ENCODE measurements at places on chromosomes 13 and 19.

DNA sequence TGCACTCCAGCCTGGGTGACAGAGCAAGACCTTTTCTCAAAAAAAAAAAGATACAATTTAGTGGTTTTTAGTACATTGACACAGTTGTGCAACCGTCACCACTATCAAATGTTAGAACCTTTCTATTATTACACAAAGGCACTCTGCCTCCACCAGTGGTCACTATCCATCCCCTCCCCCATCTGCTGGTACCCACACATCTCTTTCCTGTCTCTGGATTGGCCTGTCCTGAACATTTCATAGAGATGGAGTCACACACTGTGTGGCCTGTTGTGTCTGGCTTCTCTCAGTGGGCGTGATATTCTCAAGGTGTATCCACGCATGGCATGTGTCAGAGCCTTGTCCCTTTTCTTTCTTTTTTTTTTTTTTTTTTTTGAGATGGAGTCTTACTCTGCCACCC is 11.2 kb downstream of the KDM4B start:
- no peak for DNase-seq

- no peak for DNase-seq
Observed at GRCh38 chr13:93774506-93774905, 547.9 kb downstream of the GPC6 start.

GRCh38 chr19:34997071-34997617 is 3.0 kb upstream of the GRAMD1A start:
- no peak for DNase-seq

DNA sequence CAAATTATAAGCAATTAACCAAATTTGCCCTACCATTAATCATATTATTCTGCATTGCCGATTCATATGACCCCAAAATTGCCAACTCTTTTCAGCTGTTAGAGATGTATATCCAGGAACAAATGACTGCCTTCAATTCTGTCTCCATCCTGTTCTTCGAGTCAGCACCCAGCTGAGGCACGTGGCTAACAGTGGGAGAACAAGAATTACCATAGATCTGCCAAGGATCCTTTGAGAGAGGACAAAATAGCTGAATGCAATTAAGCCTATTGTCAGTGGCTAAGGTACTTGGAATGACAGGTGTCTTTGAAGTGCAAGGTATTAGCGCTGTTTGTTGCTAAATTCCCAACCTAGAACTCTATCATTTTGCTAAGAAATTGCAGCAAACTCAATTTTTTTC is 426.1 kb downstream of the TSHZ3 start:
- DNase-seq, result no peak

DNA sequence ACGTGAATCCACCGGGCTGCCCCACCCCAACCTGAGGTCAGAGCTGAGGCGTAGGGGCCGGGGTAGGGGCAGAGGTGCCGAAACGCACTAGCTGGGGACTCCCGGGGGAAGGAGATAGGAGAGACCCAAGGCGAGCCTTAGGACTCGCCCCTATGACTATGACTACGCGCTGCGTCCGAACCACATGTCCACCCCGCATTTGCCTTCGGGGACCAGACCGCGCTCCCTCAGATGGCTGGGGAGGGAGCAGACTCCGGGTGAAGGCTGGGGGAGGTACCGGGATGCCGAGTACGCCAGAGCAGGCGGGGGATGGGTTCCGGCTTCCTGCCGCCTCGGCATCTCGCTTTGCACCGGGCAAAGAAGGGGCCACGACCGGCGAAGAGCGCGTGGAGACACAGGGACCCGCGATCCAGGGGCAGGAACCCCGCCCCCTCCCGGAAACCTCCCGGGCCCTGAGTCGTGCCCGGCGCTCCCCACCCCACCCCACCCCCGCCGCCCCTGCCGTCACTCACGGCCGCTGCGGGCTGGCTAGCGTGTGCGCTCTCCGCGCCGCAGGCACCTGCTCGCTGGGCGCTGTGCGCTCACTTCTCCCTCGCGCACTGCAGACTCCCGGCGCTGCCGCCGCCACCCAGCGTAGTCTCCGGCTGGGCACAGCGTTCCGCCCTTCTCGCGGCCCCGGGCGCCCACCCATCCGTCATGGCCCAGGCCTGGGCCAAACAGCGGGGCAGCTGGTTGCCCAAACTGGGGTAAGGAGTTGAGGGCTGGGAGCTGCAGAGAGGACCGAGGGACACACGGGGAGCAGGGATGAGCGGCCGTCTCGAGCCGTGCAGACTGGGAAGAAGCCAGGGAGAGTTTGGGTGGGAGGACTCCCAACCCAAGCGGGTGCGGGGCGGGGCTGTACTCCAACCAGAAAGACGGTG is 622 bp upstream of the VSTM2B start:
- no peak for DNase-seq
